Transverse colon (tissue), 4 donors: ENCODE measurements at places on chromosomes 7 and 10. TPM values are rescaled to one million over a fixed set of nuclear protein-coding genes. Genes with fewer than 3 reads are reported as not detected.
A peak's percentile ranks its signal among the peaks of the same experiment; 100 is the strongest.

The DOCK4 gene
- total RNA-seq = 21.5 TPM

The NRG3 gene
- total RNA-seq = 1.4 TPM

- DNase-seq = no peak
These were observed 21.3 kb upstream of the LIPM start for GRCh38 chr10:88781206-88781605.

DNA sequence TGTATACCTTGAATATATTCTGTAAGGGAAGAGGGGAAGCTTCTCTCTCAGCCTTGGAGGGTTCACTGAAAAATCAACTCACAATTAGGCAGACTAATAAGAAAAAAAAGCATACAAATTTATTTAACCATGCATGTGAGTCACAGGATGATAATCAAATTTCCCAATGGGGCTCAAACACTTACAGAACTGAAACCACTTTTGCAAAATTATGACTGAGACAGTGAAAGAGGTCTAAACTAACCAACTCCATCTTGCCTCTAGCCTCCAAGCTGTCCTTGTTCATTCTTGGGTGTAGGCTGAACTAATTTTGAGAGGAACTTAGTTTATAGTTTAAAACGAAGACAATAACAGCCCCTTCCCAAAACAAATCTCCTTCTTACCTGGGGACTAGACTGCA is 618.3 kb upstream of the AUTS2 start:
- DNase-seq = no peak

The SYT15 gene
- 0.80 TPM for total RNA-seq

The WNT8B gene
- not detected for total RNA-seq

DNA sequence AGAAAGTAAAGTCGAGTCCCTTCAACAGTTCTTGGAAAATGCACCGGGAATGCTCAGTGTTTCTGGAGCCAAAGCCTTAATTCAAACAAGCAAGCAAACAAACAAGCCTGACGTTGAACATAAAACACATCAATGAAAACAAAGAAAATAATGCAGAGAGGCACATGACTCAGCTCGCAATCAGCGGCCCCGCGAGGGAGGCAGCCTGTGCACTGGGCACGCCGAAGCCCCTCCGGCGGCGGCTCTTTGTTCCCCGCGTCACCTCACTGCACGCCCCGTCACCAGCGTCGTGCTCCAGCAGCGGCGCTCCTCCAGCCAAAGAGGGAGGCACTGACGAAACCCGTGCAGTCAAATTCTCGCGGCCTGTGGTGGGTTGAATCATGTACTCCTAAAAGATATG is 151.5 kb downstream of the DNAJB6 start:
- DNase-seq = no peak

- DNase-seq = peak; percentile 30
These were observed 44.5 kb downstream of the KCNMA1 start for GRCh38 chr10:77592946-77593636.
